Hepatocyte (in vitro differentiated cells): ENCODE measurements at places on chromosomes 6 and 20. TPM values are rescaled to one million over a fixed set of nuclear protein-coding genes. Genes with fewer than 3 reads are reported as not detected.

Gene SLC22A16
- not detected in 2 replicates for total RNA-seq

- H3K4me1 ChIP-seq = peaks cover 4% of the 10 kb centered on the region
- DNase-seq = peak; percentile 95
- peak within 1 kb of the TSS; percentile 42 for H3K4me3 ChIP-seq
- H3K27ac ChIP-seq = peak within 1 kb of the TSS; percentile 12
Measured at GRCh38 chr6:84764332-84765049, at the start of gene TBX18. Gene TBX18, minus strand, starts transcription at chr6:84764598. Its CDS starts 417 bp downstream, at chr6:84764181.

- DNase-seq = no peak
- no peak overlapping the region for H3K27ac ChIP-seq
- no peak overlapping the region for H3K4me3 ChIP-seq
- H3K36me3 ChIP-seq = no peaks in the 10 kb centered on the region
Measured at GRCh38 chr20:36277546-36277945, 28.6 kb upstream of the DLGAP4 start.

GRCh38 chr20:38658879-38659596 lies 57.4 kb downstream of the ARHGAP40 start:
- H3K4me1 ChIP-seq = no peaks in the 10 kb centered on the region
- H3K27me3 ChIP-seq = peaks cover 11% of the 10 kb centered on the region
- DNase-seq = peak; percentile 61
- H3K36me3 ChIP-seq = no peaks in the 10 kb centered on the region
